ENCODE measurements at places on chromosomes 2 and 18. TPM values are rescaled to one million over a fixed set of nuclear protein-coding genes. Genes with fewer than 3 reads are reported as not detected.

PLEKHA3 gene
- total RNA-seq, result 23.0 TPM

RPRM gene
- total RNA-seq, result not detected

CAPN14 gene
- 0.65 TPM for total RNA-seq

IFIH1 gene
- total RNA-seq, result 37.8 TPM

EMILIN2 gene
- 18.3 TPM for total RNA-seq

SMCHD1 gene
- 103 TPM for total RNA-seq

SULT1C4 gene
- total RNA-seq, result not detected

DPP10 gene
- total RNA-seq, result not detected

ACMSD gene
- total RNA-seq, result not detected

DNA sequence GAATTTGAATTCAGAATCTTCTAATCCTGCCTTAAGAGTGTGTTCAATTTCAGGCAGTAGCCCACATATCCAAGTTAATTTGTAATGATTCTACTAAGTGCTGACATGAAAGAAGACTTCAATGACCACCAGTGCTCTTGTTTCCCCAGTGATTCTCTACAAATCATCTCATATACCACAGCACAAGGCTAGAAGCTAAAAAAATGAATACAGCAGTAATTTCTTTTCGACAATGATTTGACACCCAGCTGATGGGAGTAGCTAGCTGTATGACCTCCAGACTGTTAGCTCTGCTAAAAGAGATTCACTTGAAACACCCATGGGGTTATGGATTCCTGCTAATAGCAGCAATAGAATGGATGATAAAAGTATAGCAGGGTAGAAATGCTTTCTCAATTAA, 217.0 kb upstream of the TMEFF2 start:
- DNase-seq, result no peak

GRCh38 chr2:231355508-231356465, 39.7 kb upstream of the B3GNT7 start:
- DNase-seq, result no peak

DNA sequence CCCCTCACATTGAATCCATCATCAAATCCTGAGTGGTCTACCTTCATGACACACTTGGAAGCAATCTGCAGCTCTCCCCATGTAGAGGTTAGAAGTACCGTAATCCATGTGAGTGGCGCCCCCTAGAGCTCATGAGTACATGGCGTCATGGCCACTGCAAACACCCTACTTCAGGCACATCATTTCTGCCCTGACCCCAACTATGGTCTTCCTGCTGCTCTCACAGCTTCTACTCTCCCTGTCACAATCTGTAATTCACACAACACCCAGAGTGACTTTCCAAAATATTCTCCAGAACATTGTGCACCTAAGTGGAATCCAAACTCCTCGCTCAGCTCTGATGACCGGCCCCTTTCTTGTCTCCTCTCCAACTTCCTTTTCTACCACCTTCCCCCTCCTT, 141.9 kb downstream of the ANKRD44 start:
- DNase-seq, result peak; percentile 78

GRCh38 chr2:66014450-66014849, 420.5 kb upstream of the MEIS1 start:
- DNase-seq, result no peak

DNA sequence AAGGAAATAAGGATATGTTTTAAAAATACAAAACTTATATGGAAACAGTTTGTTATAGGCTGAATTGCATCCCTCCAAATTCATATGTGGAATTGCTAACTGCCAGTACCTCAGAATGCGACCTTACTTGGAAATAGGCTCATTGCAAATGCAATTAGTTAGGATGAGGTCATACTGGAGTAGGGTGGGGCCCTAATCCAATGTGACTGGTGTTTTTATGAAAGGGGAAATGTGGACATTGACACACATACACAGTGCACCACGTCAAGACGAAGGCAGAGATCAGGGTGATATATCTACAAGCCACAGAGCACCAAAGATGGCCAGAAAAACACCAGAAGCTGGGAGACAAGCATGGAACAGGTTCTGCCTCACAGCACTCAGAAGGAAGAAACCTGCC, 494.2 kb downstream of the TSN start:
- DNase-seq, result no peak

GRCh38 chr2:27920148-27920885, 29.8 kb downstream of the BABAM2 start:
- DNase-seq, result no peak

DNA sequence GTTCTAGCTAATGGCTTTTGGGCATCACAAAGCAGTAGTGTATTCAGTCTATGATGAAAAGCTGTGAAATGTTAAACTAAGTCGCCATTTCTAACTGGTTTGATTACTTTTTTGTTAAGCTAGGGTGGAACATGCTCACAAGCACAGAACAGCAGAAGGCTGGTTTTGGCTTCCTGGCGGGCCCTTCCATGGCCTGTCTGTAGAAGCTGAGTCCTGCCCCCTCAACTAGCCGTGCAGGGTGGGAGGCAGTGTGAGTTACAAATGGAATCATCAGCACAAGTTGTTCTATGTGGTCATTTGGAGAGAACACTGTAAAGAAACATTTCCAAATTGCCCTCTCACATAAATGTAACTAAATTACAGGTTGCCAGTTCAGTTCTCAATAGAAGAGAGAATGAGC, 290.8 kb downstream of the ALPK2 start:
- no peak for DNase-seq

DNA sequence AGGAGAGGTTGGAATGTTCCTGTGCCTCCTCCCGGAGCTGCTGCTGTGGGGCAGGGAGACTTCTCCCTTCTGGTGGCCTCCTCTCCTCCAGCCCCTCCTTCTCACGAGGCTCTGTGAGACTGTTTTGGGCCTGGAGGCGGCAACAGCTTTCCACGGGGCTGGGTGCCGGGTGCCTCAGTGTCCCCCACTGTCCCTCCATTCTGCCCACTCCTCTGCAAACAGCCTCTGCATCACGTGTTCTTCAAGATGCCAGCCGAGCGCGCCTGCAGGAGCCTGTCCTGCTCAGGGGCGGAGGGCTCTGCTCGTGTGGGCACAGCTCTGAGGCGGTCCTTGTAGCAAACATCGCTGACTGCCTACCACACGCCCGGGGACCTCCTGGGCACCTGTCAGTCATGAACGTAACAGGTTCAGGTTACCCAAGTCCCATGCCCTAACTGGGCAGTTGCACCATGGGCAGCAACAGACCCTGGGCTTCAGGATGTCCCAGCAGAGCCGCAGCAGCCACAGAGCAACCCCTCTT, 70.8 kb downstream of the RRM2 start:
- no peak for DNase-seq

GRCh38 chr2:222296911-222297599, 1.7 kb downstream of the PAX3 start:
- DNase-seq, result no peak

GRCh38 chr2:219733746-219734145, 106.3 kb downstream of the SLC4A3 start:
- DNase-seq, result no peak

- no peak for DNase-seq
These were observed 99.4 kb downstream of the CBLN2 start for GRCh38 chr18:72444798-72445155.

- no peak for DNase-seq
These were observed 96.4 kb upstream of the NOL4 start for GRCh38 chr18:34321066-34321465.

- DNase-seq, result peak; percentile 69
These were observed 42.5 kb downstream of the COPS8 start for GRCh38 chr2:237128026-237128703.
